ENCODE measurements at places on chromosomes 3 and 15. TPM values are rescaled to one million over a fixed set of nuclear protein-coding genes. Genes with fewer than 3 reads are reported as not detected.
A peak's percentile ranks its signal among the peaks of the same experiment; 100 is the strongest.

DNA sequence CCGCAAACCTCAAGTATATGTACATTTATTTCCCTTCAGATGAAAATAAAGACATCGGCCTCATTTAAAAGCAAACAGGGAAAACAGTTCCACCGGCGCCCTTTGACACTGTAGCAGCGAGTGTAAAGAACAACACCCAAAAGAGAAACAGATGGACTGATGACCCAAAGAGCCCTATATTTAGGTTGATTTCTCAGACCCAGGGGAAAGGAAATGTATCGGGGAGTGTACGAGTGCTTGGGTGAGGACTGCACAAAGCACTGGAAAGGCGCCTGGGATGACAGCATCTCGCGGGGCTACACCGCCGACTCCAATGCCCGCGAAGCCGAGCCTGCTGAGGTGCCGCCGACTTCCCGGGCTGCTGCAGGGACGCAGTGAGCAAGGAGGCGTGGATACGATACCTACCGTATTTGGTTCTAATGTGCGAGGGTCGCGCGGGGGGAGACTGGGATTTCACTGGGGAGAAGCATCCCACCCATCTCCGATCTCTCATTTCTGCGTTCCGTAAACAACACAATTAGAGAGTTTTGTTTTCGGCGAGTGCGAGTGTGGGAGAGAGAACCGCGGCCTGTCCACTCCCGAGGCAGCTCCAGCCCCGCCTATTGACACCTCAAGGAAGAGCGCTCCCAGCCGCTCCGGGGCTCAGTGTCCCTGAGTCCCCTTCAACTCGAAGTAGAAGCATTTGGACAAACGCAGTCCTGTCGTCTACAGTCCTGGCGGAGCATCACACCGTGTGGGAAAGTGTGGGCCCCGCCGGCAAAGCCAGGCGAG, 2.0 kb downstream of the MECOM start:
- H3K4me1 ChIP-seq: peaks cover 47% of the 10 kb centered on the region
- H3K4me3 ChIP-seq: peak overlapping the region; percentile 82
- H3K27ac ChIP-seq: no peak overlapping the region
- no peaks in the 10 kb centered on the region for H3K36me3 ChIP-seq

Gene INO80
- 36.1 TPM for total RNA-seq

Gene RLBP1
- total RNA-seq: not detected

Gene TRPM1
- total RNA-seq: not detected

DNA sequence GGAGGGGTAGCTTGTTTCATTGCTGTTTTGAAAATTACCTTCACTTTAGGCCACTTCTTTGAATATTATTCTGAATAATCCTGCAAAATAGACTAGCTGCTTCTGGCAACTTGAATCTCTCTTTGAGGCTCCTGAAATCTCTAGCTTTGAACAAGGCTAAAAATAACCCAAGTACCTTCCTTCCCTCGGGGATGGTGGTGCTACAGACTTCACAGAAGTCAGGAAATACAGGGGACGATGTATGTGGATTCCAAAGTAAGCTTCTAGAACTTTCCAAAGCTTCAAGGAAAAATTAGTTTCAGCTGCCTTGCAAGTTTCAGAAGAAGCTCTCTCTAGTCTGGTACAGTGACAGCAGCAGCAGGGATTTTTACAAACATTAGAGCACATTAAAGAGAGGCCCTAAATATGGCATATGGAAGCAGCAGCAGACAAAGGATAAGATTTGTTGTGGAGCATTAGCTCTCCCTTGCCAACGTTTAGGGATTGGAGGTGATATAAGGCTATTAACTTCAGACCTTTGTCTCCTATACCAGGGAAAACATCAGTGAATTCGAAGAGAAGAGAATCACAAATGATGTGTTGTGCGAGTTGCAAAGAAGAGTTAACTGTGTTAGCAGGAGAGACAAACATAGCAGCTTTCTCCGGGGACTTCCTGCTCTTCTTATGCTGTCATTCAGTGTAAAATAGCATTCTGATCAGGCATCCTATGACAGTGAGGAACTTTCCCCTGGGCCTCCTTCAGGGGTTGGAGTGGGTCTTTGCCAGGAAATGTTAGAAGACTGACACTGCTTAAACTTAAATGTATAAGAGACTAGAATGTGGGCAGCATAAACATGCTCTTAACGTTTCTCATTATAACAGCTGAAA, 783.0 kb upstream of the ARPP21 start:
- DNase-seq: no peak
- no peaks in the 10 kb centered on the region for H3K4me1 ChIP-seq
- no peak overlapping the region for H3K27ac ChIP-seq
- H3K4me3 ChIP-seq: no peak overlapping the region
- H3K36me3 ChIP-seq: no peaks in the 10 kb centered on the region

- H3K27me3 ChIP-seq: no peaks in the 10 kb centered on the region
- H3K4me3 ChIP-seq: no peak within 1 kb of the TSS
- H3K36me3 ChIP-seq: no peaks in the 10 kb centered on the region
- peak; percentile 38 for DNase-seq
Observed at GRCh38 chr3:50503504-50504342, at the start of gene CACNA2D2. Gene CACNA2D2, minus strand, starts transcription at chr3:50503634. Its CDS starts 211 bp downstream, at chr3:50503423.

DNA sequence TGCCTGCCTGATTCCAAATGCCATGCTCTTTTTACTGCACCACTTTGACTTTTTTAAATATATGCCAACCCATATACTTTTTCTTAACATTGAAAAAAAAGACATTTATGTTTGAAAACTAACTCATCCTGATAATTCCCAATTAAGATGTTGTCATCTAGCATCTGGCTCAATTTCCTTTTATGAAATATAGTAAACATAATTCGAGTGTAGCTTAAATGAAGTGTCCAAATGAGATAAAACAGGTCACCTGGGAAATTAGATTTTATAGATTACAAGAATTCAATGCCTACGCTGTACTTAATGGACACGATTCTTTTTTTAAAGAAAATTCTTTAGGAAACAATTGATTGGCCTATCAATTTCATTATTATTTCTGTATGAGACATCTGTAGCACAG, 2.8 kb downstream of the MDFIC2 start:
- DNase-seq: no peak
- H3K27ac ChIP-seq: no peak overlapping the region
- no peaks in the 10 kb centered on the region for H3K27me3 ChIP-seq
- no peak overlapping the region for H3K4me3 ChIP-seq

DNA sequence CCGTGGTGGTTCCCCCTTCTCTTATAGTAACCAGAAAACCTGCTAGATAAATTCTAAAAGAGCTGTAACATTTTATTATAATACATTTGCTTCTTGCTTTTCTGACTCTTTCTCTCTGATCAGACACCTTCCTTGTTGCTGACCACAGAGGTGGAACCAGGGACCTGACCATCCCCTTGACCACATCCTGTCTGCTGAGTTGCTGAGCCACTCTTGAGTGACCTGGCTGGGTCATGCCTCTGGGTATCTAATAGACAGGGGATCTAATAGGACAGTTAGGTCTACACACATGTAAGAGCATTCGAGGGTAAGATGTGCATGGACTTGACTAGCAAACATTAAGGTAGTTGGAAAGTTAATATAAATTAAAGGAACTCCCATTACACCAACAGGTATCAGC, 22.8 kb upstream of the TRIM59 start:
- no peak overlapping the region for H3K4me3 ChIP-seq
- H3K4me1 ChIP-seq: no peaks in the 10 kb centered on the region
- H3K27me3 ChIP-seq: peaks cover 22% of the 10 kb centered on the region
- H3K36me3 ChIP-seq: no peaks in the 10 kb centered on the region
- H3K27ac ChIP-seq: no peak overlapping the region

- DNase-seq: peak; percentile 21
- no peak within 1 kb of the TSS for H3K27ac ChIP-seq
- peaks cover 12% of the 10 kb centered on the region for H3K4me1 ChIP-seq
- peaks cover 2% of the 10 kb centered on the region for H3K27me3 ChIP-seq
- no peak within 1 kb of the TSS for H3K4me3 ChIP-seq
- no peaks in the 10 kb centered on the region for H3K36me3 ChIP-seq
Observed at GRCh38 chr15:57591822-57592367, at the start of gene MYZAP. Gene MYZAP, plus strand, starts transcription at chr15:57591904. Its CDS starts 131 bp downstream, at chr15:57592035.

Gene USP13
- 6.4 TPM for total RNA-seq

GRCh38 chr15:88089731-88090130, 166.8 kb downstream of the NTRK3 start:
- H3K4me1 ChIP-seq: no peaks in the 10 kb centered on the region
- DNase-seq: no peak
- no peak overlapping the region for H3K4me3 ChIP-seq
- no peaks in the 10 kb centered on the region for H3K36me3 ChIP-seq
- no peaks in the 10 kb centered on the region for H3K27me3 ChIP-seq

DNA sequence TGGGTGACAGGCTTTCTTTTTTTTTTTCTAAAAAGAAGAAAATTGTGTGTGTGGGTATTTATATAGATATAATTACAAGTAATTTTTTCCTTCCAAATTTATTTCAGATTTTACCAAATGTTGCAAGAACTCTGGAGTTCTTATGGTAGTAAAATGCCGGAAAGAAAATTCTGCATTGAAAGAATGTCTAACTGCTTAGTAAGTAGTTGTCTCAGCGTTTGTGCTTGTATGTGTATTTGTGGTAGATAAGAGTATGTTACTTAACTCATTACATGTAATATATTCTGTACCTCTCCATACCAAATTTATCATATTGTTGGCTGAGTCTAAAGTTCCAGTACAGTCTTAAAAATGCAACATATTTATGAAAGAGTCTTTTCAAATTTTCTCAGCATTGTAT, 32.3 kb upstream of the ZCWPW2 start:
- DNase-seq: no peak
- H3K4me1 ChIP-seq: no peaks in the 10 kb centered on the region
- no peak overlapping the region for H3K4me3 ChIP-seq
- H3K27me3 ChIP-seq: no peaks in the 10 kb centered on the region
- H3K27ac ChIP-seq: no peak overlapping the region

DNA sequence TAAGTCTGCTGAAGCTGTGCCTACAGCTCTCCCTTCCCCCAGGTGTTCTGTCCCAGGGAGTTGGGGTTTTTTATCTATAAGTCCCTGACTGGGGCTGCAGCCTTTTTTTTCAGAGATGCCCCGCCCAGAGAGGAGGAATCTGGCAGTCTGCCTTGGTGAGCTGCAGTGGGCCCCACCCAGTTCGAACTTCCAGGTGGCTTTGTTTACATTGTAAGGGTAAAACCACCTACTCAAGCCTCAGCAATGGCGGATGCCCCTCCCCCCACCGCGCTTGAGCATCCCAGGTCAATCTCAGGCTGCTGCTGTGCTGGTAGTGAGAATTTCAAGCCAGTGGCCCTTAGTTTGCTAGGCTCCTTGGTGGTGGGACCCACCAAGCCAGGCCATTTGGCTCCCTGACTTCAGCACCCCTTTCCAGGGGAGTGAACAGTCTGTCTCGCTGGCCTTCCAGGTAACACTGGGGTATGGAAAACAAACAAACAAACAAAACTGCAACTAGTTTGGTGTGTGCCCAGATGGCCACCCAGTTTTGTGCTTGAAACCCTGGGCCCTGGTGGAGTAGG, 189.4 kb downstream of the MFSD1 start:
- no peaks in the 10 kb centered on the region for H3K27me3 ChIP-seq
- H3K4me1 ChIP-seq: no peaks in the 10 kb centered on the region
- DNase-seq: no peak
- H3K27ac ChIP-seq: no peak overlapping the region
- no peaks in the 10 kb centered on the region for H3K36me3 ChIP-seq

Gene PP2D1
- not detected for total RNA-seq

- H3K27ac ChIP-seq: no peak overlapping the region
- H3K4me3 ChIP-seq: no peak overlapping the region
- H3K27me3 ChIP-seq: peaks cover 4% of the 10 kb centered on the region
- H3K4me1 ChIP-seq: no peaks in the 10 kb centered on the region
- no peak for DNase-seq
Observed at GRCh38 chr3:142694225-142694624, 29.6 kb upstream of the TRPC1 start.

GRCh38 chr15:58497046-58497785, 65.4 kb downstream of the LIPC start:
- no peak overlapping the region for H3K4me3 ChIP-seq
- peaks cover 5% of the 10 kb centered on the region for H3K4me1 ChIP-seq
- no peak overlapping the region for H3K27ac ChIP-seq

Gene TM4SF18
- total RNA-seq: not detected

DNA sequence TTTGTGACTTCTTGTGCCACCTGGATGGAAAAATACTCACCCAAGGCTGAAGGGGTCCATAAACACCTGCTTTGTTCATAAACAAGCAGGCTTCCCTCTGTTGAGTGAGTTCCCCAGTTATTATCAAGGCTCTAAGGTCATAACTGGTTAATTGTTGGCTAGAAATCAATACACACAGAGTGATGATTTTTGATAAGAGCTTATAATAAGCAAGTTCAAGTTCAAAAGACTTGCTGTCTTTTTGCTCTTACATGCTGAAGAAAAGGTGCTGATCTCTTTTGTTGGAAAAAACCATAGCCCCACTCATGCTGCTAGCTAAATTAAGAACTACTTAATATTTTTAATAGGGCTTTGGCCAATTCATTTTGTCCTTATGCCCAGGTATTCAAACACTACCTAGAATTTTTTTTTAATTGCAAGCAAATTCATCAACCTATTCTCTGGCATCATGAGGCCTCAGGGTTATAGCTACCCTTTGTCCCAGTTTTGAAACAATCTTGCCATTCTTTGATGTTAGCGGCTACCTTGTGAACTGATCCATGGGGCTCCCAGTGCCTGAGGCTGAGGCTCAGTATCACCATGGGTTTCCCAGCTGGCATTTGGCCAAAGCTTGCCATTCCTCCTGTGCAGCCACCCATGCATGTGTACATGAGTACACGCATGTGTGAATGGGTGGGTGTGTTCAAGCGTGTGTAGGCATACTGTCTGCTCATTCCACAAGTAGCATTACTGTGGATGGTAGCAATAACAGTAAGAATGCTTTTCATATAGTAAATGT, 127.6 kb upstream of the LPP start:
- H3K27me3 ChIP-seq: no peaks in the 10 kb centered on the region
- no peak for DNase-seq
- H3K4me3 ChIP-seq: no peak overlapping the region
- H3K36me3 ChIP-seq: no peaks in the 10 kb centered on the region
- no peaks in the 10 kb centered on the region for H3K4me1 ChIP-seq

Gene SPTBN5
- total RNA-seq: 2.7 TPM

- H3K4me3 ChIP-seq: no peak overlapping the region
- no peak overlapping the region for H3K27ac ChIP-seq
- H3K4me1 ChIP-seq: no peaks in the 10 kb centered on the region
- H3K36me3 ChIP-seq: no peaks in the 10 kb centered on the region
- H3K27me3 ChIP-seq: peaks cover 2% of the 10 kb centered on the region
Observed at GRCh38 chr3:50982540-50983325, 308.0 kb downstream of the DOCK3 start.

GRCh38 chr15:85764649-85765277, 30.0 kb downstream of the KLHL25 start:
- DNase-seq: no peak
- no peak overlapping the region for H3K4me3 ChIP-seq
- no peaks in the 10 kb centered on the region for H3K36me3 ChIP-seq

GRCh38 chr3:46960081-46960701, 16.4 kb downstream of the CCDC12 start:
- DNase-seq: no peak
- H3K27ac ChIP-seq: peak overlapping the region; percentile 61
- H3K27me3 ChIP-seq: no peaks in the 10 kb centered on the region
- peak overlapping the region; percentile 4 for H3K4me3 ChIP-seq
